ENCODE measurements at places on chromosomes 2 and 18. TPM values are rescaled to one million over a fixed set of nuclear protein-coding genes. Genes with fewer than 3 reads are reported as not detected.

- no peak for DNase-seq
These were observed 214.4 kb downstream of the TMX3 start for GRCh38 chr18:68500556-68500955.

GRCh38 chr2:190879474-190880377, 895 bp upstream of the GLS start:
- DNase-seq = no peak

- DNase-seq = peak; percentile 8
These were observed 120.4 kb downstream of the ZNF516 start for GRCh38 chr18:76374330-76375281.

GRCh38 chr2:167471734-167472133, 583.5 kb downstream of the XIRP2 start:
- no peak for DNase-seq

DNA sequence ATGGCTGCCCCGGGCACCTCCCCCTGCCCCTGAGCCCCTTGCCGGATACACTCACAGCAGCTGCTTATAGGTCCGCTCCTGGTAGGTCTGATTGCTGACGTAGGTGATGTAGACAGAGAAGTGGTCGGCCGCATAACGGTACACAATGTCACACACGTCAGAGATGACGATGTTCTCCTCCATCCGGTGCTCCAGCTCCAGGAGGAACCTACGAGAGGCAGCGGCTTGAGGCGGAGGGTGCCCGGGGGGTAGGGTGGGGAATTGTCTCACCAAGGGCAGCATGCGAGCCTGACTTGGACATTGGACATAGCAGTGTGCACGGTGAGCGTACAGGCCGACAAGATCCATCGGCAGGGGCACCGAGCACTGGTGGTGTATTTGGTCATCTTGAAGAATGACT, 22.8 kb downstream of the SNORC start:
- no peak for DNase-seq

- DNase-seq = peak; percentile 10
These were observed 15.4 kb downstream of the ALPG start for GRCh38 chr2:232422051-232422450.

DNA sequence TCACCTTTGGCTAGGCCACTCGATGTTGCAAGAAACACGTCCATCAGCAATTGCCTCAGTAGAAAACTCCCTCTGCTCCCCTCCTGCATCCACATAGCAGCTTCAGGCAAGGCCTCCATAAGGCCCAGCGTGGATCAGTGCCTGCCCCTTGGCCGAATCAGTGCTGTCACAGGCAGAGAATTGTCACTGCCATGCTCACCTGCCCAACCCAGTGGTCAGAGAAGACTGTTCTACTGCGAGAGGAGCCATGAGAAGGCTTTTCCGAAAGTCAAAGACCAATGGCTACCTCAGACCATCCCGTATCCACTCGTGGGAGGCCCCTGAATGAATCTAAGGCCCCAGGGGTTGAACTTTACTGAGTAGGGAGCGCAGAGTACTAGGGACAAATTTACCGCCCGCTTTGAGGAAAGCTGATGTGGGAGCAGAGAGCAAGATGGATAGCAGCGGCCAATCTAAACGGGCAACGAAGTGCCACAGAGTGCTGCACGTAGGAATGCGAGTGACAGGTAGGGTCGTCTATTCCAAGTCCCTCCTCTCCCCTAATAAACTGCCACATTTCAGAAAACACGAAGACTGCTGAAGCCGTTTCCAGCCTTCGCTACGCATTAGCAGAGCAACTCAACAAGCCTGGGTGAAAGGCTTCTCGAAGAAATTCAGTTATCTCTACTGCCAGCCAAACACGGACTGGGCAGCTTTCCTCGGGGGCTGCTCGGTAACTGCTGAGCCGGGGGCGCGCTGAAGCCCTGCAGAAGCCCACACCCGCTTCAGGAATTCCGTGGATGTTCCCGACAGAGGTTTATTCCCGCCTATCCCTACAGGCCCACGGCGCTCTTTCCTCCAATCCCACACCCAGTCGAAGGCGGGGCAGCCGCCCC, 968 bp upstream of the RALBP1 start:
- no peak for DNase-seq

DNA sequence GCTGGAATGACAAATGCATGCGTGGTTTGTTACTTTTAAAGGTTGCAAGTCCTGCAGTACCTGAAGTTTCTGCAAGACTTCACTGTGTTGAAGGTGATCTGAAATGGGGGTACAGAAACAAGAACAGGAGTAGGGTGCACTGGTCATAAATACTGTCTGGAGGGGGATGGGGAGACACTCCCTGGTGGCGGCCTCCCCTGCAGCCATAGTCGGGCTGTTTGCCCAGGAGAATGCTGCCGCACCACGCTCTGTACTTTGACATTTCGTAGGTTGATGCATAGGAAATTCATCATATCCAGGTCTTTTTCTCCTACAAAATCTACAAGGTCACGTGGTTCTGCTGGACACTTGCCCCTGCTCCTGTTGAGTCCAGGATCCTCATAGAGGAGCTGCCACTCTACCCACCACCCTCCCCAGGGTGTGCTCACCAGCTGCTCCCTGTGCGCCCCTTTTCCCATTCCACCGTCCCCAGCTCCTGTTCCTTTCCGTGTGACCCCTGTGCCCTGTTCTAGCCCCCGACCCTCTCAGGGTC, 103.8 kb downstream of the RNF144A start:
- no peak for DNase-seq

- no peak for DNase-seq
These were observed 946.9 kb upstream of the SOX11 start for GRCh38 chr2:4745056-4745991.

DNA sequence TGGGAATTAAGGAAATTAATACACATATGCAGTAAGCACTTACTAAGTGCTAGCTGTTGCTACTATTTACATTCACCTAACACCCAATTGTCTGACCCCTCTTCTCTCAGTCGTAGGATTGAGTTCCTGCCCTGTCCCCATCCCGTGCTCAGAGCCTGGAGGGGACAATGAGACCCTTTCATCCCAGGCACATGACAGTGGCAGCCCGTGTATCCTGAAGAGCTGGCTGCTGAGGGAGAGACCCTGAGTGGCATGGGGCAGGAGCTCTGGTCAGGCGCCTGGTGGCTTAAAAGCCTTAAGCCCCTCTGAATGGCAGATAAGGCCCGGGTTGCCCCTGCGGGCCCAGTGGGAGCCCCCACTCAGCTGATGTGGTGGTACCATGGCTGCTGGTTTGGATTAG, 99.0 kb downstream of the DYSF start:
- no peak for DNase-seq

- DNase-seq = no peak
These were observed 8.5 kb upstream of the STK39 start for GRCh38 chr2:168255866-168256265.

GRCh38 chr2:176151442-176152287, at the start of gene HOXD4:
HOXD4 (plus strand) TSS chr2:176151550; CDS start chr2:176151634, 84 bp downstream.
- no peak for DNase-seq

DNA sequence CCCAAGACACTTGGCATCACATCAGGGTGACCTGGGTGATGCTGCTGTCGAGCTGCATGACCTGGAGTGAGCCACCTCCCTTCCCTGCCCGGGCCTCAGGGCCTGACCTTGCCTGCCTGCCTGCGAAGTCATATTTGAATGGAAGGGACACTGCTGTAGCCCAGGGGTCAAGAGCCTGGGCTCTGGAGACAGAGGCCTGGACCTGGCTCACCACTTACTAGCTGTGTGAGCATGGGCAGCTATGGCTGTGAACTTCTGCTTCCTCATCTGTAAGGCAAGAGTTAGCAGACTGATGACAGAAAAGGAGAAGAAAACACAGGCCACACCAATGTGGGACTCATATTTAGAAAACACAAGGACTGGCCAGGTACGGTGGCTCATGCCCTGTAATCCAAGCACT, 118.7 kb downstream of the ZFP36L2 start:
- no peak for DNase-seq

- no peak for DNase-seq
These were observed 57.1 kb upstream of the PKDCC start for GRCh38 chr2:41990688-41991087.

GRCh38 chr2:47177043-47177565, 22.0 kb upstream of the STPG4 start:
- no peak for DNase-seq

DNA sequence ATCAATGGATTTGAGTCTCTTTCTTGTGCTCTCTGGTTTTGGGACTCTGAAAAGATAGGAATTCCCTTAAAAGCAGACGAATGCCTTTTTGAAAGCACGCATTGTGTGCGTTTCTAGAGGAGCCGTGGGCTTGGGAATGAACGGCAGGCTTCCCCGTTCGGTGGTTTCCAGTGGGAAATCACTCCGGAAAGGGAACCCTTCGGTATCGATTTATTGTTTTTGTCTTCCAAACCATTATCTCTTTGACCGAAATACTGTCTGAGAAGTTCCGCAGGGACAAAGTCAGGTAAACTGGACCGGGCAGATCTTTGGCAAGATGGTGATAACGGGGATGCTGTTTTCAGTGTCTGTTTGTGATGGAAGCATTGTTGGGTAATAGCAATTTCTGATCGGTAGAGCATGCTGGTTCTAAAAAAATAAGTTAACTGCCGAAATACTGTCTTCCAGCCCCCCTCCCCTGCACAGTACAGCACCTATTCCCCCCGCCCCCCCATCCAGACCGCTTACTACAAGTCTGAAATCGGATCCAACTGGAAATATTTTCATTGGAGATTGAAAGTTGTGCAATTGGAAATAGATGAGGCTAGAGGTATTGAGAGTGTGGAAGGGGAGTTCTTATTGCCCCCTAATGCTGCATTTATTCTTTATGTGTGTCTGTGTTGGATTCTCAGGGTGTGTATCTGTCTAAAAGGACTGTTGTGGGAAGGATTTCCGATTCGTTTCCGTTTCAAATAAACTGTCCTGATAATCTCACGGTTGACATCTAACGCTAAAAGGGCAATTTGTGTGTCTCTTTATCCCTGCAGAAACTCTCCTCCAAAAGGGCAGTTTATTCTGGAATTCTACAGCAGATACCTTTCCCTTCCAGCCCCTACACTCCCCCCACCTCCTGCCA, 635 bp downstream of the SETBP1 start:
- no peak for DNase-seq

DNA sequence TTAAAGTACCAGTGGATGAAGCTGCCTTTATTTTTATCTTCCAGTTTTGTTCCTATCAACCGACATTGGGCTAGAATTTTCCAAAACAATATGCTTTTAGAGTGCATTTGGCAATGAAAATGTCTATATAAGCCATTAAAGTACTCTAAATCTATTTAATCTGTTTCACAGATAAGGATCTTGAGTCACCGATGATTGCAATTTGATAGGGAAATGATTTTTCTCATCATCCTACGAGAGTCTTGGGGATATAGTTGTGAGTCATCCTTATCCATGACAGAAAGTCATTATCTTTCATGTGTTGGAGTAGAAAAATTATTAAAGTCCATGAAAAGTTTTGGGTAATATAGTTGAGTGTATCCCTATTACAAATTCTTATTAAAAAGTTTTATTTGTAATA, 26.1 kb downstream of the SLC39A10 start:
- DNase-seq = no peak

- DNase-seq = no peak
These were observed 70.5 kb upstream of the MYCN start for GRCh38 chr2:15869871-15870270.

The RAPGEF4 gene
- 9.3 TPM for total RNA-seq

The EFEMP1 gene
- 139 TPM for total RNA-seq

The GMCL1 gene
- total RNA-seq = 24.4 TPM

The WNT10A gene
- total RNA-seq = 0.94 TPM

Measured in sciatic nerve (tissue), 2 donors.